ENCODE measurements at places on chromosomes 3 and 15.

DNA sequence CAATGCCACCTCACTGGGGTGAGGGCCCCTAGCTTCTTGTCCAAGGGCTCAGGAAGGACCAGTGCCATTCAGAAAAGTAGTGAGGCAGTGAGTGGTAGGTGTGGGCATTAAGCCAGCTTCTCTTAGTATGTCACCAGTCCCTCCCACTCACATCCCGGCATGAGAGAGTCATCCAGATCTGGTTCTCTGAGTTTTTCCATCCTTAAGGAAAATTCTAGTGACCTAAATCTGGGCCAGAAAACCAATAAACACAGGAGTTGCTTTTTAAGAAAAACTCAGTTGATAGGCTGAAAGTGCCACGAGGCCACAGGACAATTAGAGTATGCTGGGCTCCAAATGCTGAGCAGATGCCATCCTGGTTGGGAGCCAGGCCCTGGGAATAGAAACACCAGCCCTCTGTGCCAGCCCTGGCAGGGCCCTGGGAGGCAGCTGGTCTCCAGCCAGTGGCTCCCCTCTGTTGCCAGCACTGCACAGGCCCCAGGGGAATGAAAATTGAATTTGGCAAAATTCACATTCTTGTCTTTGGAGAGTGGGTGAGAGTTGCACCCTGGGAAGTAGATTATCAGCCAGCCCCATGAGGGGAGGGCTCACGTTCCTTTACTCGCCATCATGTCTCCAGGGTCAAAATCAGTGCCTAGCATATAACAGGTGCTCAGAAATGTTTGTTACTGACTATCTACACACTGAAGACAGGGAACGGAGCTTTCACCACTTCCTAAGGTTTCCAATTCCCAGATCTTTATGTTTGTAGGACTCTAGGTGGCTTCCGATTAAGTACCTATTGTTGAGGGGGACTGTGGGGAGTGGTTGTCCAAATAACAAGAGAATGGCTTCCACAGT lies 52.8 kb downstream of the FAM43A start:
- DNase-seq = no peak

DNA sequence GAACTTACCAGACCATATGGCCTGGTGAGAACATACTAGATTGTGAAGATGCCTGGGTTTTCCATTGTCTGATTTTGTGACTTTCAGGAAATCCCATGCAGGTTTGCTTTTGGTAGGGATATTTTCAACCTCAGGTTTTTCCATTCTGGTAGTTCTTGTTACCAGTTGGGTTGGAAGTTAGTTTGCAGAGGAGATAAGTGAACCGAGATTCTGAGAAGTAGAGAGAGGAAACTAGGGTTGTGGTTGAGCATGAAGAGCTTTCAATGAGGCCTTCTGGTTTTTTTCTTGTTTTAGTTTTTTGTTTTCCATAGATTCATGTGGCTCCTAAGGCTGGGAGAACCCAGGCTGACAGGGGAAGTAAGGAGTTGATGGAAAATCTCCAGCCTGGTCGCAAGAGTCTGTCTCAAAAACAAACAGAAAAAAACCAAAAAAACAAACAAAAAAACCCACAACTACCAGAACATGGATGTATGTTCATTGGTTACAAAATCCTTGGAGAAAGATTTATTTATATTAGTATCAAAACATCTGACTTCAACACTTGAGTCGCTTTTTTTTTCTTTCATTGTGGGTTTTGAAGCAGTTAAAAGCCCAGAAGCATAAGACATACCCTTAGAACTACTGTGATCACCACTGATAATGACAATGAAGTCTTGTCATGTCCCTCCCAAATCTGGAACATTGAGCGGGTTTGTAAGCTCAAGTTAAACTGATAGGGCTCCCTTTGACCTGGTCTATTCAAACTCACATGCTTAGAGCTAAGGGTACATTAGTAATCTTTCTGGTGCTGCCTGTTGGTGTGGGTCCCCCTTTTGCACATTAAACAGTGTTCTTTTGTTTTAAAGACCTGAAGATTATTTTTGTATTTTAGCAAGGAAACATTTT lies 3.2 kb downstream of the GPR171 start:
- no peak for DNase-seq

- DNase-seq = peak; percentile 31
Observed at GRCh38 chr3:157174290-157174648, 14.3 kb upstream of the CCNL1 start.

GRCh38 chr15:71549091-71549490 lies 261.3 kb upstream of the NR2E3 start:
- DNase-seq = no peak

- no peak for DNase-seq
Observed at GRCh38 chr3:14897266-14897665, 50.1 kb upstream of the NR2C2 start.

DNA sequence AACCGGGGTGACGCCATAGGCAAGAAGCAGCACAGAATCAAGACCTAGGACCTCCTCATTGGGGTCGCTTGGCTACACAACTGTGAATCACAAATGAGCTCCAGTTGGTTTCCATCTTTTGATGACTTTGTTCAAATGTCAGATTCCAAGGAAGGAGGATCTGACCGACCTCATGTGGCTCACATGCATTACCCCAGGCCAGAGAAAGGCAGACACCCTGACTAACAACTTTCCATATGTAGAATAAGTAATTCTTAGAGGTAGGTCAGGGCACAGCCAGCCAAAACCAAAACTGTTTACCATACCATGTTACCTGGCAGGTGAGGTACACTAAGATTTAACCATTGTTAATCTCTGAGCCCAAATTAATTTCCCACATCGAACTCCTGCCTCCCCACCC lies 96.5 kb downstream of the CCNL1 start:
- DNase-seq = no peak

DNA sequence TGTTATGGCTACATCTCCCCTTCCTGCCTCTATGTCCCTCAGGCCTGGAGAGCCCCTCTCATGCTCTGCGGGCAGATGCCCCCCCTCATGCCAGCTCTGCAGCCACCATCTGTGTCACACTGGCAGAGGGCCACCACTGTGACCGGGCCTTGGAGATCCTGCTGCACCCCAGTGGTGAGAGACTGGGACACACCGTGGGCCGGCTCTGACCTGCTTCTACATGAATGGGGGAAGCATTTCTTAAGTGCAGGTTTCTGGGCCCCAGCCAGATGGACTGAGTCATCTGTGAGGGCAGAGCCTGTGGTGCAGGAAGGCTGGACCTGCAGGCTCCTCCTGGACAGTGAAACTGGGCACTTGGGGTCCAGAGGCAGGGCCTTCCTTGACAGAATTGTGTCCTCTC lies 4.8 kb downstream of the VWA5B2 start:
- no peak for DNase-seq

GRCh38 chr15:35697549-35698299 lies 151.8 kb upstream of the DPH6 start:
- DNase-seq = no peak

DNA sequence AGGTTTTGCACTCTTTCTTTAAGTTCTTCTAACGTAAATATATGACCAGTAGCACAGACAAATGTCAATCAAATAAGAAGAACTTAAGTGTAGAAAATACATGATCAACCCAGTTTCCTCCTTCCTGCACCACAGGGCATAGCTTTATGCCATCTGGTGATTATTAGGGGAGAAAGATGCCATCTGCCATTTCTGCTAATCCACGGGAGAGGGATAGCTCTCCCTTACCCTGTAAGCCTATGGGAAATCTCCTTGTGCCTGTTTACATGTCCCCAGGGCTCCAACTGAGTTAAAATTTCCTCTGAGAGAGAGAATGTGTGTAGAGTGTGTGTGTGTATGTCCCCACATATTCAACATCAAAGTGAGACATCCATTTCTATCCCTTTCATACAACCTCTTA lies 135.9 kb downstream of the RSL24D1 start:
- DNase-seq = no peak

GRCh38 chr15:52225230-52225629 lies 34.0 kb upstream of the GNB5 start:
- DNase-seq = no peak

GRCh38 chr15:94272251-94272898 lies 41.0 kb downstream of the MCTP2 start:
- DNase-seq = no peak

- DNase-seq = no peak
Observed at GRCh38 chr3:16092923-16093322, 81.6 kb upstream of the GALNT15 start.

- DNase-seq = no peak
Observed at GRCh38 chr15:36738817-36739216, 159.4 kb downstream of the CDIN1 start.

GRCh38 chr15:29968099-29968894 lies 114.5 kb upstream of the GOLGA8J start:
- no peak for DNase-seq

DNA sequence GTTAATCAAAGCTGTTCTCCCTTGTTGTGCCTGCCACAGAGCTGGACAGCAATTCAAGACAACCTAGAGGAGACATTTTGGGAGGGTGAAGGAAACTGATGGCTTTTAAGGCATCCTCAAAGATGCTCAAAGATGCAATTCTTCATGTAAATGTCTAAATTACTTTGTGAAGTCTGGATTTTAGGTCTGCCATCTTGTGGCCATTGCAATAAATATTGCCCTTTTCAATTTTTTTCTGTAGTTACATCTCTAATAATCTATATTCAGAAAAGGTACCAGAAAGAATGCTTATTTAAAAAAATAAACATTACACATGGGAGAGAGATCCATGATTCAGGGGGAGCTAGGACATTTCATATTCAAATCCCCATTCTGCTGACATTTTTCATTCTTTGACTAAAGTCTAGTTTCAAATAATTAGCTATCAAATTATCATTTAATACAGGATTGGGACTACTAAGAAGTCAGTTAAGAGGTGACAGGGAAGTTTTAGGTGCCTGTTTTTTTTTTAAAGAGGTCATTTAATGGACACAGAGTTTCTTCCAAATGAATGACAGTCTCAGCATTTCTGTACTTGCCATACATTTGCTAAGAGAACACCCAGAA lies 259.8 kb upstream of the WNT5A start:
- DNase-seq = no peak

DNA sequence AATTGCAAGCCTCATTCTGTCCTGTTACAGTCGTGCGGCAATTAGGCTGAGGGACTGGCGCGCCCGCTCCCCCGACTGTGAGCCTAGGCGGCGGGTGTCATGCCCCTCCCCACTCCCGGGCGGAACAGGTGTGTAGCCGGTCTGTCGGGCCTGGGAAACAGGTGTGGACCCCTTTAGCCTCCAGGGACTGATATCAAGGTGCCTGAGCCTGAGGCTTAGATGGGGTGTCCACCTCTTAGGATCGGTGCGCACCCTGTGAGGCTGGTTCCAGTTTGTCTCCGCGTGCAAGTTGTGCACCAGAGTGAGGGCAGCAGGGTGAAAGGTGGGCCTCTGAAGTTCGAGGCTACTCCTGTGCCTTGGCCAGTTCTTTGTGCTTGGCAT lies 686 bp downstream of the VPS8 start:
- DNase-seq = peak; percentile 22
